ENCODE measurements at places on chromosomes 2 and 18.

DNA sequence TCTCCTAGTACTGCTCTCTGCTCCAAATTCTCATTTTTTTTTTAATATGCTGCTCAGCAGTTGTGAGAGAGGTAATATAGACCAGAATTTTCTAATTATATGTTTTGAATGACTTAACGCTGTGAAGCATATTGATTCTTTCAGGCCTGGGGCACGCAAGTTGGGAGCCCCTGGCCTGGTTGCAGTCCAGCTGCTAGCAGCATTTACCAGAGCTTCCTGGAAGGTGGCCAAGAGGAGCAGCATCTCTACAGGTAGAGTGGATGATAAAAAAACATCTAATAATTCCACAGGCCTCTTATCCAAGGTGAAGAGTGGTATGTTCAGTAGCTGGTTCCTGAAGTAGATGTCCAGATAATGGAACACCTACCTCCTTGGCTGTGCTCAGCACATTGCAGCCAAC, 7.3 kb upstream of the UGP2 start:
- no peak for DNase-seq

GRCh38 chr2:61995515-61995914, 90.0 kb downstream of the COMMD1 start:
- no peak for DNase-seq

DNA sequence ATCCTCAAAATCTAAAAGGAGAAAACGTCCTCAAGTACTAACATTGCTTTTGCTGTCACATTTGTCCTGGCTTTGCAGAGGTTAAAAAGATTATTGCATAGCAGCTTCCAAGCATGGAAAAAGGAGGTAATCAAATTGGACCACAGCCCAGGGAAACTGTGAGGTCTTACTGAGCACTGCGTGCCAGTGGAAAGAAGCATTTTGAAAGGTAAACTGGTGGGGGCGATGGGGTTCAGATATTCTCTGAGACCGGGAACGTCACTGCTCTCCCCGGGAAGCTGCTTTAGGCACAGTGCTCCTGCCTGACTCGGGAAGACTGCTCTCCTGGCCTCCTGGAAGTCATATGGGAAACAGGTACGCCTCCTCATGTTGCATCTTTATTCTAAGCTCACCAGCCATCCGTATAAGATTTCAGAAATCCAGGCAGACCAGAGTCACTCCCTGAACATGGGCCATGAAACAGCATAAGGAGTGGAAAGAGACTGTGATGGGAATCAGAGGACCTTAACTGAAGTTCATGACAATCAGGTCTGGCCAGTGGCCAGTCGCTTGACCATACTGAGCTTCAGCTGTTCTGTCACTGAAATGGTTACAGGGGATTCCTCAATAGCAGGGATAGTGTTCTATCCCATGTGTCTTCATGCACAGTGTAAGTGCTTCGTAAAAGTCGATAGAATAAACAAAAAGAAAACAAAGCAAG, 284.1 kb downstream of the TRIB2 start:
- DNase-seq = no peak

- no peak for DNase-seq
Measured at GRCh38 chr2:33419581-33420200, 56.8 kb upstream of the RASGRP3 start.

DNA sequence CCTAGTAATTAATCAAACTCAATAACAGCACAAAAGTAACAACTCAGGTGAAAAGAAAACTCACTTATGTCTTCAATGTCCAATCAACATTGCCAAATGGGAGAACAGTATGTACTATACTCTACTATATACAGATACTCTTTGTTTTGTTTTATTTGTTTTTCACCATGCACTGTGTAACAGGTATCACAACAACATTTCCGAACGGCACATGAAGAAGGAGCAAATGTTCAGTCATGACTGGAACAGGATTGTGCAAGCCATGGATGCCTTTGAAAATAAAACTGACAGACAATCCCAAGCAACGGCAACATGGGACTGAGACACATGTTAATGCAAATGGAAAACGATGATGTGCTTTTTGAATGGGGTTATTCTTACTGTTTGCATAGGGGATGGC, 334.9 kb upstream of the THUMPD2 start:
- no peak for DNase-seq

GRCh38 chr18:27712066-27712465, 464.9 kb downstream of the CDH2 start:
- DNase-seq = no peak

- no peak for DNase-seq
Measured at GRCh38 chr2:88114889-88115288, 13.0 kb downstream of the FABP1 start.

DNA sequence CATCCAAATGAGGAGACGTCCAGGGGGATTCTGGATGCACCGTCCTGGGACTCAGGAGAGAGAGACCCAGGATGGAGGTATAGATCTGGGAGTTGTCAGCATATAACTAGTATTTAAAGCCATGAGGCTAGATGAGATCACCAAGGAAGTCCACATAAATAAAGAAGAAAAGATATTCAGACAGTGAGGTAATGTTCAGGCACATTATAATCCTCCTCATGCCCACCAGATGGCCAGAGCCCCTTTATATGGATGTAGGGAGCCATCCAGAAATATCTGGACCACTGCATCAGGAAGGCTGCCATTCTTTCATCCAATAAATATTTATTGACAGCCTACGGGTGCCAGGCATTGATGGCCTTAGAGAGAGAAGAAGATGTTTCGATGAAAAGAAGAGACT, 21.2 kb upstream of the NCKAP5 start:
- DNase-seq = no peak

GRCh38 chr2:205473791-205474190, 208.5 kb upstream of the NRP2 start:
- no peak for DNase-seq

DNA sequence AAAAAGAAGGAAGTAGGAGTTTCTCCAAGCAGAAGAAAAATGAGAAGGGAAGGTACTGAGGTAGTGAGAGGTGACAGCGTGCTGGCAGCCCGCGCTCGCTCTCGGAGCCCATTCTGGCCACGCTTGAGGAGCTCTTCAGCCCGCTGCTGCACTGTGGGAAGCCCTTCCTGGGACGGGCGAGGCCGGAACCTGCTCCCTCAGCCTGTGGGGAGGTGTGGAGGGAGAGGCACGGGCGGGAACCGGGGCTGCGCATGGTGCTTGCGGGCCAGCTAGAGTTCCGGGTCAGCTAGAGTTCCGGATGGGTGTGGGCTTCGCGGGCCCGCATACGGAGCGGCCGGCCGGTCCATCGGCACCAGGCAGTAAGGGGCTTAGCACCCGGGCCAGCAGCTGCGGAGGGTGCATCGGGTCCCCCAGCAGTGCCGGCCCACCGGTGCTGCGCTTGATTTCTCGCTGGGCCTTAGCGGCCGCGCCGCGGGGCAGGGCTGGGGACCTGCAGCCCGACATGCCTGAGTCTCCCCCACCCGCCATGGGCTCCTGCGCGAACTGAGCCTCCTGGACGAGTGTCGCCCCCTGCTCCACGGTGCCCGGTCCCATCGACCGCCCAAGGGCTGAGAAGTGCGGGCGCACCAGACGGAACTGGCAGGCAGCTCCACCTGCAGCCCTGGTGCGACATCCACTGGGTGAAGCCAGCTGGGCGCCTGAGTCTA, 11.1 kb upstream of the CYS1 start:
- no peak for DNase-seq

GRCh38 chr2:513981-514706, 163.1 kb downstream of the TMEM18 start:
- DNase-seq = no peak

- DNase-seq = no peak
Measured at GRCh38 chr2:236968101-236968879, 117.4 kb upstream of the COPS8 start.

DNA sequence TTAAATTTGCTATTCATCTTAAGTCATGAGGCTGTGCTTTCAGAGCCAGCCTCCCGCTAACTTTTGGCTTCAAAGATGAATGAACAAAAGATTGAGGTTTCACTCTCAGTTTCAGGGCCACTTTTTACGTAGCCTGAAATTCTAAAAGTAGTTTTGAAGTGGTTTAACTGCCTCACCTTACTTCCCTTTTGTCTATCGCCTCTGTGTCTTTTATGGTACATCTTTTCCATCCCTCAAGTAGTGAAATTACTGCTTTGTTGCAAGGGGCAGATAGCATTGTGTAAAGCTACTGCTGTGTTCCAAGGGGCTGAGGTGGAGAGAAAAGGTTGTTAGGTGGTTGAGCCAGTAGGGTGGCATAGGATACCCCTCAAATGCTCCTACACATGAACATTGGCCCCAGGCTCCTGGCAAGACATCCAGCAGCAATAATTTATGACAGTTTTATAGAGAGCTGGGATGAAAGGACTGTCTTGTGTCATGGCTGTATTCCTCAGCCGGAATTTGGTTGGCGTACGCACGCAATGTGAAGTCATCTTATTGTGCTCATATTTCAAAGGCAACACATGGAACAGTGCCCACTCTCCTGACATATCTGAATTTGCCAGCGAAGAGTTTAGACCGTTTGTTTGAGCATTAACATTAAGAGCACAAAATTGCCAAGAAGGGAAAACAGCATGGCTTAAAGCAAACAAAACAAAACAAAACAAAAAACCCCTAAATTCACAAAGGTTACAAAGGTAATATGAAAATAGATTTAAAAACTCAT, 32.2 kb downstream of the QPCT start:
- DNase-seq = no peak

DNA sequence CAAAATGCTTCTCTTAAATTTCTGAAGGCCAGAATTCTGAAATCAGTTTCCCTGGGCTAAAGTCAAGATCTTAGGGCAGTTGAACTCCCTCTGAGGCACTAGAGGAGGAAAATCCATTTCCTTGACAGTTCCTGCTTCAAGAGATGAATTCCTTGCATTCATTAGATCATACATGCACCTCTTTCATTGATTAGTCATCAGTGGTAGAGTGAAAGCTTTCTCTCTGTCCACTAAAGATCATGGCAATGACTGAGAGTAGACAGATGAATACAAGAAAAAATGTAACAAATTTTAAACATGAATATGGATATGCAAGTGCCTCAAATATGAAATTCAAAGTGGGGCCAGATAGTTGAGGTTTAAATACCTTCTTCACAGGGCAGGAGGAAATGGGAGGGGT, 693.4 kb upstream of the TMEFF2 start:
- DNase-seq = no peak

- DNase-seq = no peak
Measured at GRCh38 chr2:197280015-197280702, 30.4 kb downstream of the ANKRD44 start.

DNA sequence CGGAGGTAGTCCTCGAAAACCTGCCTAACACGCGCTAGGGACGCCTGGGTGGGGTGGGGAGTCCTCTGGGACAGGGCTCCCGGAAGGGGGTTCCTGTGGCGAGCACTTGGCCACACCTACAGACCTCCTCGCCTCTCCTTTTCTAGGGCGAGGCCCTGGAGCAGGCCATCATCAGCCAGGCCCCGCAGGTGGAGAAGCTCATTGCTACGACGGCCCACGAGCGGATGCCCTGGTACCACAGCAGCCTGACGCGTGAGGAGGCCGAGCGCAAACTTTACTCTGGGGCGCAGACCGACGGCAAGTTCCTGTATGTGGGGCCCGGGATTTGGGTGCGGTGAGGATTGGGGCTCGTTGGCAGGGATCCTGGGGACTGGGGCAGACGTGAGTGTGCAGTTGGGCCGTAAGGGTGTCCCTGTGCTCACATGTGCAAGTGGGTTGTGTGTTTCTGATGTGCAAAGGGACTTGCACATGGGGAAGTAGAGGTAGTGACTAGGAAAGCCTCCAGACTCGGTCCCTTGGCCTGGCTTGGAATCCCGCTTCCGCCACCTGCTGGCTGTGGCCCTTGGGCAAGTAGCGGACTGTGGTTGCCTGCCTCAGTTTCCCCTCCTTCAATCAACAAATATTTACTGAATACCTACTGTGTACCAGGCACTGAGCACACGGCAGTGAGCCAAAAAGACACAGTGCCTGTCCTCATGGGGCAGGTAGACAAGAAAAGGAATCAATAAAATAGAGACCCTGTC, 11.7 kb downstream of the ZAP70 start:
- no peak for DNase-seq

GRCh38 chr18:75418293-75419005, 9.1 kb downstream of the SMIM21 start:
- DNase-seq = no peak

DNA sequence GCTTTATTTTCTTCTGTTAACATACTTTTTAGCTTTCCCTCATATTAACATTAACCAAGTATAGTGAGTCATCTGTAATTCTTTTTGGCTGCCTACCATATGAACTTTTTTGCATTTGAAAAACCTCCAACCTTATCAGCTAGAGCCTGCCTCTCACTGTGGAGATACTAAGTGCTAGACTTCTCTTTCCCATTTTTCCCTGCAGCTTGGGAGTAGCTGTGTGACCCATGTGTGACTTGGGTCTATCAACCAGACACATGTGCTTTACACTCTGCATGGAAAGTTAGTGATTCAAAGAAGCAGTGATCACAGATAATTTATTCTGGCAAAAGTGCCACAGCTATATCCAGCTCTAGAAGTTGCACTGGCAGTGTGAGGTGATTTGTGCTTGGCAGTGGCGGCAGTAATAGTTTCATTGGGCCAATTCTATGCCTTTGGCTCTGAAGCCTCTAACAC, 36.3 kb downstream of the PREPL start:
- no peak for DNase-seq

DNA sequence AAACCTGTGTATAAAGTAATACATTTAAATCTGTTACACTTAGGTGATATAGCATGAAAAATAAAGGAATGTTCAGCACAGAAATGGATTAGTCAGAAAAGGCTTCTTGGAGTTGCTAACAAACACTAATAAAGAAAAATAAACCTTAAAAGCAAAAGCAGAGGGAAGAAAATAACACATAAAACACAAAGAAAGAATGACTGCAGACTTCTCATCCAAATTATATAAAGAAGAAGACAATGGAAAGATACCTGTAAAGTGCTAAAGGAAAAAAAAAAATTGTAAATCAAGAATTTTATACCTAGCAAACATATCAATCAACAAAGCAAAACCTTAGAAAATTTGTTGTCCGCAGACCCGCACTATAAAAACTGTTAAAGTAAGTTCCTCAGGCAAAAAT, 63.6 kb downstream of the EXOC6B start:
- no peak for DNase-seq

DNA sequence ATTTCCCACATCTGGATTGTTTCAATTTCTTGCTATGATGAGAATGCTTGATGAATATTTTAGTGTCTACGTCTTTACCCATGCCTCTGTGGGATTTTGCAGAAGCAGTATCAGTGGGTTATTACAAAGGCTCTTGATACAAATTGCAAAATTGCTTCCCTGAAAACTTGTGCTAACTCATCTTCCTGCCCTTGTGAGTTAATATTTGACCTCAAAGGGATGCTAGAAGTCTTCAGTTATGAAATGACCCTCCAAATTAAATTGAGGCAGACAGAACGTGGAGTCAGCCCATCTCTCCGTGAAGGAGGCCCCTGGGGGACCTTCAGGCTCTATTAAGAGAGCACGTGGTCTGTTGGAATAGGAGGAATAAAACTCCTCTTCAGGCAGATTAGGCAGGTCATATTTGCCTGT, 239.2 kb upstream of the HS6ST1 start:
- no peak for DNase-seq

All from neural crest cell (in vitro differentiated cells).